Uterus (tissue), 4 donors: ENCODE measurements at places on chromosomes 7 and 10. TPM values are rescaled to one million over a fixed set of nuclear protein-coding genes. Genes with fewer than 3 reads are reported as not detected.

Gene CALN1
- 2.3 TPM for total RNA-seq

Gene WEE2
- total RNA-seq: not detected

- no peaks in the 10 kb centered on the region for H3K4me1 ChIP-seq
- H3K4me3 ChIP-seq: no peak overlapping the region
- no peaks in the 10 kb centered on the region for H3K27me3 ChIP-seq
Observed at GRCh38 chr7:2893411-2893861, 49.3 kb upstream of the GNA12 start.

DNA sequence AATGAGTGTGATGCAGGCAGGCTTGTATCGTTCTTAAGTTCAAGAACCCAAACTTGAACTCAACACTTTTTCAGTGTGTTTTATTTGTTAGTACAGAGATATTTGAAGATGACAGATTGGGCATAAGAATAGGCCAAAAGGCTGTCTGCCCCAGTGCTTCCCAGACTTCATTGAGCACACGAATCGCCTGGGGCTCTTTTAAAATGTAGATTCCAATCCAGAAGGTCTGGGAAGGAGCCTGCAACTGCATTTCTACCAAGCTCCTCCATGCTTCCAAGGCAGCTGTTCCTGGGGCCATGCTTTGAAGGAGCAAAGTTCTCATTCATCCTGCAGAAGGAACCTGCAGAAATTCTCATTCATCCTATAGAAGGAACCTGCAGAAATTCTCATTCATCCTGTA lies 114.5 kb upstream of the INSYN2A start:
- no peak overlapping the region for H3K27ac ChIP-seq
- H3K27me3 ChIP-seq: no peaks in the 10 kb centered on the region
- H3K4me3 ChIP-seq: no peak overlapping the region
- H3K4me1 ChIP-seq: no peaks in the 10 kb centered on the region

DNA sequence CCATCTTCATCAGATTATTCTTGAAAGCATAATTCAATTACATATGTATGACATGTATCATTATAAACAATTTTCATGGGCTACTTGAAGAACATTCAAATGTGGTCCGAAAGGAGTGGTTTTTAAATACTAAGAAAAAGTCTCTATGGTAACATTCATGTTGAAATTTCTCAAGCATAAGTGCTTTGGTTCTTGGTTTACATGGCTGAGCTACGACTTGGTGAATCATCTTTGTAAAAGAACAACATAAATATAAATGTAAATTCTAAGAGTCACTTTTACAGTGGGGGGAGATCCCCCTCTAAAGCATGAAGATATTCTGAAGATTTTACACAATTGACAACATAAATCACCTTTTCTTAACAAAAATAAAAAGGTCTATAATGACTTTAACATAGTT lies 118.6 kb downstream of the MAGI2 start:
- H3K4me1 ChIP-seq: no peaks in the 10 kb centered on the region
- H3K36me3 ChIP-seq: no peaks in the 10 kb centered on the region
- no peaks in the 10 kb centered on the region for H3K27me3 ChIP-seq
- no peak for DNase-seq

DNA sequence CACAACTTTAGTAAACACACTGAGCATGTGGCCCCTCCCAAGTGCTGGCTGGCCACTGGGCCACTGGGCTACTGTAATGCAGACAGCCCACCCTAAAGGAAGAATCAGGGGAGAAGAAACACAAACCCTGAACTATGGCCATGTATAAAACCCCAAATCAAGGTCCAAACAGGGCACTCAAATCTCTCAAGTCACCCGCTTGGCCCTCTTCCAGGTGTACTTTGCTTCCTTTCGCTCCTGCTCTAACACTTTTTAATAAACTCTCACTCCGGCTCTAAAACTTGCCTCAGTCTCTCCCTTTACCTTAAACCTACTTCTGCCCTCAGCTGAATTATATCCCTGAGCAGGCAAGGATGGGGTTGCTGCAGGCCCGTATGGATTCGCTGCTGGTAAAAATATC lies 72.6 kb downstream of the TPK1 start:
- H3K4me3 ChIP-seq: no peak overlapping the region
- H3K27ac ChIP-seq: no peak overlapping the region
- no peaks in the 10 kb centered on the region for H3K36me3 ChIP-seq
